ENCODE measurements at places on chromosomes 2 and 18.

DNA sequence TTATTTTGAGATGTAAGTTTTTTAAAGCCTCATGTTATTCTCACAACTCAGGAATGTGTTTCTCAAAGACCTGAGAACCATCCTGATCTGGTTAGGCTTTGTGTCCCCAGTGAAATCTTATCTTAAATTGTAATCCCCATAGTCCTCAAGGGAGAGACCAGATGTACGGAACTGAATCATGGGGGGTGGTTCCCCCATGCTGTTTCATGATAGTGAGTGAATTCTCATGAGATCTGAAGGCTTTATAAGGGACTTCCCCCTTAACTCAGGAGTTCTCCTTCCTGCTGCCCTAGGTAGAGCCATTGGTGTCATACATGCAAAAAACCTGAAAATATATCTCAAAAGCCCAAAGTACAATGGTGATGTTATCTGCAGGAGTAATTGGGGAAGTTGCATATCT, 836.7 kb downstream of the CBLN2 start:
- DNase-seq: no peak

- no peak for DNase-seq
These were observed 65.0 kb downstream of the RPL37A start for GRCh38 chr2:216563646-216564045.

DNA sequence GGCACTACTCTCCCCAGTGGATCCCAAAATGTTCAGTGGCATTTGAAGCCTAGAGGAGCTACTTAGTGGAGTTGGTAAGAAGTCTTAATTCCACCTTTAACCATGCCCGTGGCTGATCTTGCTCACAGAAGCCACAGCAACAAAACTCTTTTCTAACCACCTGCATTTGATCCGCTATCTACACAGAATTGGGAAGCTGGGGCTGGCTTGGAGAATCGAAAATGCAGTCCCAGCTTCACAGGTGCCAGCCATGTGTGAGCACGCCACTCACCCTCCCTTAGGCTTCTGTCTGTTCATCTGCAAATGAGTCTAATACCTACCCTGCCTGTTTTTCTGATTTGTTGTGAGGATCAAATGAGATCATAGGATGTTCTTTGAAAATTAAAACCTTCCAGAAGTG, 182.6 kb downstream of the BCL11A start:
- DNase-seq: no peak

DNA sequence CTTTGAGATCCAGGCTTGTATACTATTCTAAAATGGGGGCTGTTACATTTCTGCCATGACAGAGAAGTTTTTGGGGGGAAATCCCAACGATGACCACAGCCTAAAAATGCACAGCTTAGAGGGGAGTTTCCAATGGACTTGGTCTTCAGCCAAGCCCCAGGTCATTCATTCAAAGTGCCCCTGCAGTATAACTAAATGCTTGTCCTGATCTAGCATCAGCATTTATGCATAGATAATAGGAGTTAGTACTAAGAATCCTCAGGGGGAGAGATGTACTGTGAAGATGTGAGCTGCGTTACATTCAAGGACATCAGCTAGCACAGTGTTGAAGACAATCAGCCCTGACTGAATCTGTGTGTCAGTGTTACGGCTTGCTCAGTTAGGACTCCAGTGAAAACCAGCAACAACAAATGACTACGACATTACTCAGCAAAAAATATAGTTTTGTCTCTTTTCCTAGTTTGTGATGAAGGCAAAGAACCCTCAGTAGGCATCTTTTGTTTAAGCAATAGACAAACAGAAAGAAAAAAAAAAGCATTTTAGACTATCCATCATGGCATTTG, 160.9 kb downstream of the ZEB2 start:
- peak; percentile 87 for DNase-seq

GRCh38 chr2:135820003-135820618, 16.9 kb downstream of the LCT start:
- DNase-seq: peak; percentile 68

GRCh38 chr2:121483021-121483420, 47.7 kb upstream of the RNU4ATAC start:
- DNase-seq: no peak

GRCh38 chr2:233430081-233430480, 75.8 kb downstream of the DGKD start:
- DNase-seq: no peak

All from suppressor macrophage treated with lipopolysaccharide for 1 hour (primary cell).